Stimulated activated CD4-positive, alpha-beta T cell treated with anti-CD3 and anti-CD28 coated beads, Interleukin-4, amount 100 ng/mL, for 24 hours (primary cell): ENCODE measurements at places on chromosomes 16 and 17.
A peak's percentile ranks its signal among the peaks of the same experiment; 100 is the strongest.

DNA sequence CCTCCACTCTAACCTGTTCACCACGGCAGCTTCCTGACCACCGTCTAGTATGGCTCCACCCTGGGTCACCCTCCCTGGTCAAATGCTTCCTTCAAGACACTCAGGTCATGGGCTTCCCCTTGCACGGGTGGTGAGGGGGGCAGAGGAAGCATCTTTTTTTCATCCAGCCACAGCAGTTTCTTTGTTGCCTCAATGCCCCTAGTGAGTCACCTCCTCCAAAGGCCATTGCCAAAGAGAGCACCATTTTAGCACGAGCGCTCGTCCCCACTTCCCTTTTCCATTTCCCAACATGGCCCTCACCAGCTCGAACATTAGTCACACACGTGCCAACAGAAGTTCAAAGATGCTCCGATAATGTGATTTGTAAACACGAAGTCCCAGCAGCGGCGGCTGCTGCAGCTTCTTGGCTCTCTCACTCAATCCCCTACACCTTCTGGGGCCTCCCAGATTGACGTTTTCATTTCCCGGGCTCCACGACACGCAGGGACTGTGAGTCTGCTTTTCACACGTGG, 134.6 kb downstream of the GAS7 start:
- DNase-seq = no peak

DNA sequence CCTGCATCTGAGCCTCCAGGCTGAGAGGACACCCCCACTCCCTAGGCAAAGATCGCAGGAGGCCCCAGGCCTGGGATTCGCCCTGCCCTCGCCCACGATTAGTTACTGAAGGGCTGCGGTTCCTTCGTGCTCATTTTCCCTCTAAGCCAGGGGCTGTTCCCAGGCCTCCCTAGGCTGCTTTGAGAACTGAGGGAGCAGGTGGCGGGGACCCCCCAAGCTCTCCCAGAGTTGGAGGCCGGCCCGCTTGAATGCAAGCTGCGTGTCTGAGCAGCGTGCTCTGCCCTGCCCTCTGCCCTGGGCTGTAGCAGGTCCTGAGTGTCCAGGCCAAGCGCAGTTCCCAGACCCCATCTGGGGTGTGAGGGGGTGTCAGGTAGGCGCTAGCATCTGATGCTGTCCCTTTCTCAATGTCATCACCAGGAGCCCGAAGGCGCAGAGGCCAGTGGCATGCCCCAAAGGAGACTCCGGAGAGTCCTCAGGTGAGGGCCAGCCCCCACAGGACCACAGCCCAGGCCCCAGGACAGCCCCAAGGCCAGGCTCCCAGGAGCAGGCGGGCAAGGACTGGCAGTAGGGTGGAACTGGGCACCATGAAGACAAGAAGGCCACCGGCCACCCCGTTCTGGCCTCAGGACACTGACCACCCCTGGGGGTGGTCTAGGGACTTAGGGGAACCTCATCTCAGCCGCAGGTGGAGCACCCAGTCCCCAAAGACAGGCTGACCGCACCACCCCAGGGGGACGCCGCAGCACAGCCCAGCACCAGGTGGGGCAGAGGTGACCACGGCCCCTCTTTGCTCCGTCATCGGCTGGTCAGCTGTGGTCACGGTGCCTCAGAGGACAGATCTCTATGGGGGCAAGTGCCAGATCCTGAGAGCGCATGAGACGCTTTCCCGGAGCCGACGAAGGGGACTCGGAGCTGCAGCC, 14.6 kb downstream of the ENDOV start:
- no peak for DNase-seq

- DNase-seq = no peak
Measured at GRCh38 chr17:6069539-6070429, at the start of gene WSCD1. Gene WSCD1 (plus strand): TSS chr17:6070379. CDS start chr17:6080659, 10,280 bp downstream.

DNA sequence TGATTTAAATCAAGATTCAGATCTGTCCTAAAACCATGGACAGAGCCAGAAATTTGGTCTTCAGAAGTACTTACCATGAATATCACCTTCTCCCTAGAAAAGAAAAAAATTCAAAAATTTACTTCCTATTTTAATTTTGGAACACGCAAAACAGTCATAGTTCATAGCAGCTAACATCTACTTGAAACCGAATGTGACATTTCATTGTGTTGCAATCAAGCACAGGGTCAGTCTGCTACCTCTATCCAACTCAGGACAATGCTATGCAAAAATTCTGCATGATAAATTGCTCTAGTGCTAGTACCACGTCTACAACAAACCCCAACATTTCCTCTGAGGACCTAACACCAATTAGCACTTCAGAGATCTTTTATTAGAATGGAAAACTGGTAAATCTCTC, 7.7 kb downstream of the JPT1 start:
- no peak for DNase-seq

- peak; percentile 26 for DNase-seq
Measured at GRCh38 chr17:49817993-49818392, 29.5 kb downstream of the KAT7 start.

DNA sequence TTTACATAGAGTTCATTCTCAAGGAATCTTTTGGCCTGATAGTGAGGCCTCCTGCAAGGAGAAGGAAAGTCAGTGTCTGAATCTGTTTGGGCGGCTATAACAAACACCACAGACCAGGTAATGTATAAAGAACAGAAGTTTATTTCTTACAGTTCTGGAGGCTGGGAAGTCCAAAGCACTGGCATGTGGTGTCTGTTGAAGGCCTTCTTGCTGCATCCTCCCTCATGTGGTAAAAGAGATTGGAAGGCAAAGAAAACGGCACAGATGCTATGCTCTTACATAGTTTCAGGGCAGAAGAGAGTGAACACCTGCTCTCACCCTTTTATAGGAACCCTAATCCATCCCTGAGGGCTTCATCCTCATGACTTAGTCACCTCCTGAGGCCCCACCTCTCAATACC, 31.2 kb upstream of the DNAJA2 start:
- DNase-seq = no peak

DNA sequence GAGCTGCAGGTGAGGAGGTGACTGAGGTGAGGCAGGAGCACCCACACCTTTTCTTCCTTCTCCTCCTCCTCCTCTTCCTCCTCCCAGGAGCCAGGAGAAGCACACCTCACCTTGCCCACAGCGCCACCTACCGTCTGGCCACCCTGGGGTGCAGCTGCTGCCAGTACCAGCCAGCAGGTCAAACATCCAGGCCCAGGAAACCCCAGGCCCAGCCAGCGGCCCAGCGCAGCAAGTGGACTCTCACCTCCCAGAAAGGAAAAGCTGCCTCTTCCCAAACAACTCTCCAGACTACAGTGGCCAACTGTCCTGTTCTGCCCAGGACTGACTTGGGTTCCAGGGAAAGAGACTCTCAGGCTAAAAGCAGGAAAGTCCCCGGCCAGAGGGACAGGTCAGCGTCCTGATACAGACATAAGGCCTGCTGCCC, 22.7 kb downstream of the PEMT start:
- peak; percentile 57 for DNase-seq

GRCh38 chr16:61820398-61820797, 215.8 kb downstream of the CDH8 start:
- DNase-seq = no peak

GRCh38 chr17:57970710-57971109, 15.5 kb upstream of the CUEDC1 start:
- no peak for DNase-seq

DNA sequence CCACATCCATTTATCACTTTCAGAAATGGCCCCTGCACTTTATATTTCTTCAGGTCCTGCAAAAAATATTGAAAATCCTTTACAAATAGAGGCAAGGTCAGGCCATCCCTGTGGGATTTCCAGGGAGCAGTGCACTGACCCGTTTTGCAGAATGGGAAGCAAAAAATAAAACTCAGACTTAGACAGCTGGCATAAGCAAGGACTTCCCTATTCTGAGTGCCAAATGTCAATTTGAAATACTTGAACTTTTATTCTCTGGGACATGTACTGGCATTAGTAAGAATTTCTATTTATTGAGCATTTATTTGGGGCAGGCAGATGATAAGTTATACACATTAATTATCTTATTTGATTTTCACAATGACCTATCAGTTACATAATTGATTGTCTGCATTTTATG, 32.4 kb downstream of the PRKCB start:
- no peak for DNase-seq

DNA sequence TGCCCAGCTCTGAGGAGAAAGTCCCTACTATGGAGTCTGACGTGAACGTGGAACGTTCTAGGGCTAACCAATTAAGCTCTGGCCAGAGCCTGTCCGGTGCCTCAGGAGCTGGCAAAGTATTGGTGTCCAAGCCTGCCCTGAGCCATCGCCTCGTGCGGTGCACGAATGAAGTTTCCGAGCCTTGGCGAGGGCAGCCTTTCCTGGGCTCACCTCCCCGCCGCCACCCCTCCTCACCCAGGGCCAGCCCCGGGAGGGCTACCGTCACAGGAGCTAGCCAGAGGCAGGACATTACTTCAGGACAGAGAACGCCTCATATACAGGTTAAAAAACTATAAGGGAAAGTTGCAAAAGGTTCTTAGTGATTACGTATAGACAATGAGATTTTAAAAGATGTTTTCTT, 23.6 kb upstream of the TRAP1 start:
- DNase-seq = no peak

- DNase-seq = no peak
Measured at GRCh38 chr17:40017422-40018080, 2.3 kb downstream of the CSF3 start.

GRCh38 chr16:87438611-87438985, 46.5 kb downstream of the MAP1LC3B start:
- no peak for DNase-seq

- DNase-seq = no peak
Measured at GRCh38 chr16:86129541-86129940, 230.6 kb downstream of the IRF8 start.

GRCh38 chr17:79617740-79618382, 7.0 kb upstream of the RBFOX3 start:
- DNase-seq = no peak

DNA sequence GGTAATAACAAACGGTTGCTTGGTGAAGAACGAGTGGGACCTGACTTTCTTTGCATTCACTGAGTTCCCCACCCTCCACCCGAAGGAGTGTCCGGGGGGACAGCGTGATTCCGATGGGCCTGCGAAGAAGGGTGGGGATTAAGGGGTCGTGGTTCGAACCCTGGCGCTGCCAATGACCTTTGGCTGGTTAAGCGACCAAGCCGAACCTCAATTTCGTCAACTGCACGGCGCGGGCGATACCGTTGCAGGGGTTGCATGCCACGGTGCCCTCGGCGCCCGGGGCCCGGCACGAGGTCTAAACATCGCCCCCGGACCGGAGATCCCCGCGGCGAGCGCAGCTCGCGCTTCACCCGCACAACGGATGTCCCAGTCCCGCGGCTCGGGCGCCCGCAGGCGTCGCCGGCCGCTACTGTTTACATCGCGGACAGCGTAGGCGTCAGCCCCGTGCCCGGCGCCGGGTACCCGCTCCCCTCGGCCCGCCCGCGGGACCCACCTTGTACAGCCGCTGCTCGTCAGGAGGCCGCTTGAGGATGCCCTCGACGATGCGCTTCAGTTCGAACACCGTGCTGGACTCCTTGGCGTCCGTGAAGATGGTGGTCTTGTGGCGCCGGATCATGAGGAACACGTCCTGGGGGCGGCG, 460 bp downstream of the ELOB start:
- DNase-seq = peak; percentile 34

GRCh38 chr16:65119435-65119834, 2.4 kb downstream of the CDH11 start:
- no peak for DNase-seq

DNA sequence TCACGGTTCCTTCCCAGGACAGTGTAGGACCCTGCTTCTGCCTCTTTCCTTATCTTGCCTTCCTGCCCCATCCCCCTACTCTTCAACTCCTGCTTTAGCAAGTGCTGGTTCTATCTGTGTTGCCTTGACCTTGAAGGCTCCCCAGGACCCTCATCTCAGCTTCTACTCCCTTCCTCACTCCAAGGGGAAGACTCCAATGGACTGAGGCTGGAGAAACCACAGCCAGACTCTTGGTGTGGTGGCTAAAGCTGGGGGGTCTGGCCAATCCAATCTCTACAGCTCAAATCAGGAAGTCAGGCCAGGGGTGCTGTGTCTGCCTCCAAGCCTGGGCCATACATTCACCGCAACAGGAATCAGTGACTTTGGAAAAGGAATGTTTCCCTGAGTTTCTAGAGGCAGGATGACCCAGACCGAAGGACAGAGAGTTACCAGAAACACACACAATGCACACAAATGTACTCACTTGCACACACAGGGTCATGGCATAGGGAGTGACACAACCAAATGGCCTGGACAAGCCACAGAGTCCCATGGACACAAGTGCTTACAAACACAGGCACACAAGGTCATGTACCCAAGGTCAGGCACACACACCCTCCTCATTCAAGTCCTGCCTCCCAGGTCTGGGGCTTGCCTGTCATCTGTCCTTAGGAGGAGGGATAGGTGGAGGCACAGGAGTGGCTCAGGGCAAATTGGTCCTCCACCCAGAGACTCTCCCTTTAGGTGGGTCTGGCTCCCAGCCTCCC, 1.7 kb upstream of the HSD11B2 start:
- DNase-seq = no peak

DNA sequence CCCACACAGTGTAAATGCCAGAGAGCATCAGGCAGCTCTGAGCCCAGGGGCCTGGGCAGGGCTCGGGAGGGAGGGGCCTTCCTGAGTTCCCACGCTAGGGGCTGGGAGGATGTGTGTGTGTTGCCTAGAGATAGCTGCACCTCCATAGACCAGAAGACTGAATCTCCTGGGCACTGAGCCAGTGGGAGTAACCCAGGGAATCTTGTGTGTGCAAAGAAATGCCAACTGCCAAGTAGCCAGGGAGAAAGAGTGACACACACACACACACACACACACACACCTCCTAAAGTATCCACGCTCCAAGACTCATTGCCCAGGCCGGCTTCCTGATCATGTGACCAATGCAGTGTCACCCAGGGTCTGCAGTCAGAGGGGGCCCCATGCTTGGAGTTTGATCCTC, 166.2 kb upstream of the RPL38 start:
- no peak for DNase-seq

GRCh38 chr17:70270554-70270953, 101.2 kb downstream of the KCNJ2 start:
- no peak for DNase-seq

DNA sequence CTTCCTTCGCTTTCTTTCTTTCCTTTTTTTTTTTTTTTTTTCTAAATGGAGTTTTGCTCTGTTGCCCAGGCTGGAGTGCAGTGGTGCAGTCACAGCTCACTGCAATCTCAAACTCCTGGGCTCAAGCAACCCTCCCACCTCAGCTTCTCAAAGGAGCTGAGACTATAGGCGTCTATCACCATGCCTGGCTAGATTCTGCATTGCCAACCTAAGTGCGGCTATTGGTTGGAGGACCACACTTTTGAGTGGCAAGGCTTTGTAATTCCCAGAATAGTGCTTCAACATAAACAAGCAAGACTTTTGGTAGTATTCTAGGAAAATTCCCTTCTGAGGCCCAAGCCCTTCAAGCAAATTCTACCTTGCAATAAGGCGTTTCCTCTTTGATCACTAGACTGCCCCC, 107.8 kb downstream of the YPEL2 start:
- DNase-seq = no peak

- no peak for DNase-seq
Measured at GRCh38 chr17:28528327-28529012, 22.3 kb downstream of the FOXN1 start.
